ENCODE measurements at places on chromosomes 11 and 22. TPM values are rescaled to one million over a fixed set of nuclear protein-coding genes. Genes with fewer than 3 reads are reported as not detected.

GAS2 gene
- 0.90 TPM for total RNA-seq

- no peak for DNase-seq
Measured at GRCh38 chr11:120814531-120815318, 209.2 kb upstream of the TBCEL start.

APOBEC3B gene
- 0.90 TPM for total RNA-seq

DNA sequence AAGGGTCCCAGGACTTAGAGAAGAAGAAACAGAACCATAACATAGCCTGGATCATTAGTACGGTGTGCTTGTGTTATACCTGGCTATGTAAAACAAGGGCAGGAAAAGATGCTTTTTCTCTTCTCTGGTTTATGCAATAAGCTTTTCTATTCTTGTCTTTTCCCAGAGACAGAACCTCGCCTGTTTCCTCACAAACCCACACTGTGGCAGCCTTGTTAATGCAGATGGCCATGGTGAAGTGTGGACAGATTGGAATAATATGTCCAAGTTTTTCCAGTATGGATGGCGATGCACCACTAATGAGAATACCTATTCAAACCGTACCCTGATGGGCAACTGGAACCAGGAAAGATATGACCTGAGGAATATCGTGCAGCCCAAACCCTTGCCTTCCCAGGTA is 2.9 kb downstream of the CFAP68 start:
- DNase-seq: no peak

All from fibroblast of the aortic adventitia (primary cell).